ENCODE measurements at places on chromosomes 6 and 20.

- DNase-seq, result no peak
- H3K27me3 ChIP-seq, result no peaks in the 10 kb centered on the region
- H3K4me1 ChIP-seq, result peaks cover 2% of the 10 kb centered on the region
These were observed 215.8 kb upstream of the RREB1 start for GRCh38 chr6:6891949-6892461.

GRCh38 chr6:38571721-38572120 lies 68.0 kb downstream of the BTBD9 start:
- peaks cover 13% of the 10 kb centered on the region for H3K36me3 ChIP-seq
- peak overlapping the region; percentile 92 for H3K27ac ChIP-seq

- H3K27ac ChIP-seq, result no peak overlapping the region
- H3K36me3 ChIP-seq, result peaks cover 9% of the 10 kb centered on the region
- DNase-seq, result no peak
These were observed 33.3 kb upstream of the TXLNB start for GRCh38 chr6:139325125-139325524.

- no peak for DNase-seq
- no peak overlapping the region for H3K4me3 ChIP-seq
- no peaks in the 10 kb centered on the region for H3K27me3 ChIP-seq
These were observed 102.3 kb downstream of the HTR1B start for GRCh38 chr6:77361018-77361417.

DNA sequence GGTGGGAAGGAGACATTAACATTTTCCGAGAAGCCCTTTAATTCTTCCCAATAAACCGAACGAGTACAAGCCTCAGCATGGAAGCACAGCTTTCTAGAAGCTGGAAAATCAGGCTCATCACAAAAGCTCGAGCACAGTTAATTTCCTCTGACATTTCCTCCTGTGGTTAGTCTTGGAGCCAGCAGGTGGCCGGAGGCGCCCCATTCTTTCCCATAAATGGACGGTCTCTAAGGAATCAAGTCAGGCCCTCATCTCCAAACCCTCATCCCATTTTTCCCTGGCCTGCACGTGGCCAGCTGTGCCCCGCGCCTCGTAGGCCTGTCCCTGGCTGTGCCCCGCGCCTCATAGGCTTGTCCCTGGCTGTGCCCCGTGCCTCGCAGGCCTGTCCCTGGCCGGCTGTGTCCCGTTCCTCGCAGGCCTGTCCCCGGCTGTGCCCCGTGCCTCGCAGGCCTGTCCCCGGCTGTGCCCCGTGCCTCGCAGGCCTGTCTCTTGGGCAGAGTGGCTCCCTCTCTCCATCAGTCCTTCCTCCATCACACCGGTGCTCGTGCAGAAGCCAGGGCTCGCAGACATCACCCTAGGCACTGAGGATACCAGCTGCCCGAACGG lies 19.7 kb upstream of the NTSR1 start:
- H3K36me3 ChIP-seq, result no peaks in the 10 kb centered on the region
- H3K4me1 ChIP-seq, result peaks cover 8% of the 10 kb centered on the region
- no peak overlapping the region for H3K4me3 ChIP-seq
- H3K27me3 ChIP-seq, result peaks cover 2% of the 10 kb centered on the region

DNA sequence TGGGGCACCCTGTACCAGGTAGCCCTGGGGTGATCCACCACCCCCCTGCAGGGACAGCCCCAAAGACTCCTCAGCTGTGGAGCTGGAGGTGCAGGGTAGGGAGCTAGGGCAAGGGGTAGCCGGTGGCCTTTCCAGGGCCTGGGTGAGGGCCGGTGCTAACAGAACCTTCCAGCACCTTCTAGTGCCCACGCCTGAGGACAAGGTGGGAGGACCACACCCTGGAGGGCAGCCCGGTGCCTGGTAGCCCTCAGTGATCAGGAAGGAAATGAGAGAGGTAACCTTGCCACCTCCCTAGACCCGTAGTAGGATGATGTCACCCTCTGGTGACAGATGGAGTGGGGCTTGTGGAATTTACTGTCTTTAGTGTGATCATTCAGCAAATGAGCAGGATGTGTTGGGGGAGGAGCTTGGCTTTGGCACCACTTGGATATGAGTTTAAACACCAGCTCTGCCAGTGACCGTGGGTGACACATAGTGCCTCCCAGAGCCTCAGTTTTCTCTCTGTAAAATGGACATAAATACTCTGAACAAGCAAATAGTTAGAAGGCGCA lies 187.7 kb downstream of the NFATC2 start:
- H3K27me3 ChIP-seq, result peaks cover 2% of the 10 kb centered on the region
- no peaks in the 10 kb centered on the region for H3K36me3 ChIP-seq
- DNase-seq, result peak; percentile 28
- H3K4me3 ChIP-seq, result no peak overlapping the region
- peaks cover 3% of the 10 kb centered on the region for H3K4me1 ChIP-seq
- no peak overlapping the region for H3K27ac ChIP-seq

- H3K4me1 ChIP-seq, result no peaks in the 10 kb centered on the region
- no peak for DNase-seq
- peaks cover 18% of the 10 kb centered on the region for H3K36me3 ChIP-seq
- H3K27ac ChIP-seq, result no peak overlapping the region
These were observed 44.6 kb downstream of the PEX7 start for GRCh38 chr6:136866872-136867416.

DNA sequence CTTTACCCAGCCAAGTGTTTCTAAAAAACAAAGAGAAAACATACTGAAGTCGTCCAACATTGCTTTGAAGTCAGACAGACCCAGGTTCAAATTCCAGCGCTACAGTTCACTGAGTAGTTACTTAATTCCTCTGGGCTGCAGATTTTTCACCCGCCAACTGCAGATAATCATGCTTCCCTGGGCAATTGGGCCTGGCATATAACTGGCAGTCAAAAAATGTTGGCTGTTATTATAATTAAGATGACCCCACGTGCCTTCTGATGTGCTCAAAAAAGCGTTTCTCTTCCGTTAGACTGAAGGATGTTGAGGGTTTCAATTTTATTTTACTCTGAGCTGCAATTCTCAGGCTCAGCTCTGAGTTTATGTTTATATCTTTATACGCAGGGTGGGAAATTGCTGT lies 156.1 kb upstream of the CITED2 start:
- DNase-seq, result no peak
- peaks cover 52% of the 10 kb centered on the region for H3K4me1 ChIP-seq
- H3K36me3 ChIP-seq, result no peaks in the 10 kb centered on the region
- peak overlapping the region; percentile 91 for H3K27ac ChIP-seq
- peak overlapping the region; percentile 50 for H3K4me3 ChIP-seq

GRCh38 chr20:3802524-3803239 lies 6.6 kb downstream of the CDC25B start:
- H3K27me3 ChIP-seq, result no peaks in the 10 kb centered on the region
- H3K27ac ChIP-seq, result peak overlapping the region; percentile 44
- no peak overlapping the region for H3K4me3 ChIP-seq
- no peak for DNase-seq
- peaks cover 60% of the 10 kb centered on the region for H3K4me1 ChIP-seq

DNA sequence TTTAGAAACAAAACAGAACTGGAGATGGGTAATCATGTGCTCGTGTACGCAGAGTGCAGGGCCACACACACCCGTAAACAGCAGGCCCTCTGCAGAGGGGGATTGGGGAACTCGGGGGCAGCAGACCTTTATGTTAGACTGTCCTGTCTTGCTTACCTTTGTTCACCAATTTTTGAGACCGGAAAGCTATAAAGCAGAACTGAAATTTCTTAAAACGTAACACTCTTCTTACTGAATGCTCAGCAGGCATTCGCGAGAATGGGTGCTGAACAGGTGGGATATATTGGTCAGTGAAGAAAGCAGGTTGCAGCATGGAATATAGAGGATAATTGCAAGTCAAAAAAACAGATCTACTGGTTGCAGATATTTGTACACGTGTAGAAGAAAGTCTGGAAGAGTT lies 211.1 kb downstream of the BMP7 start:
- H3K4me1 ChIP-seq, result peaks cover 5% of the 10 kb centered on the region
- no peak overlapping the region for H3K4me3 ChIP-seq
- no peak for DNase-seq
- no peak overlapping the region for H3K27ac ChIP-seq
- H3K36me3 ChIP-seq, result no peaks in the 10 kb centered on the region

DNA sequence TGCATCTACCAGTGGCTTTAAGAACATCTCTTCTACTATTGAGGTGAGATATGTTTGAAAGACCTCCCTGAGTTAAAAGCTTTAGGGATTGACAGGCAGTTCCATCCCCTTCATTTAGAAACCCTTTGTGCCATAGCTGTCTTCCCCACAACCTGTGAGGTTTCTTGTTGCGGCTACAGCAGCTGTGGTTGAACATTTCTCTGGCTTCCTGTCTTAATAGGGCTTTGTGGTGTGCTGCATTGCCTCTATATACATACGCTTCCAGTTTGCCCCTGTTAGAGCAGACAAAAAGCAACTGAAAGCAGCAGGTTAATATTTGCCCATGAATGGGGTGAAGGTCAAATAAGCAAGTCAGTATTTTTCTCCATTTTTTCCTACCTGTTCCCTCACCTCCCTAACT lies 210.2 kb downstream of the TMEM200A start:
- no peaks in the 10 kb centered on the region for H3K27me3 ChIP-seq
- no peak overlapping the region for H3K4me3 ChIP-seq
- H3K27ac ChIP-seq, result peak overlapping the region; percentile 66

DNA sequence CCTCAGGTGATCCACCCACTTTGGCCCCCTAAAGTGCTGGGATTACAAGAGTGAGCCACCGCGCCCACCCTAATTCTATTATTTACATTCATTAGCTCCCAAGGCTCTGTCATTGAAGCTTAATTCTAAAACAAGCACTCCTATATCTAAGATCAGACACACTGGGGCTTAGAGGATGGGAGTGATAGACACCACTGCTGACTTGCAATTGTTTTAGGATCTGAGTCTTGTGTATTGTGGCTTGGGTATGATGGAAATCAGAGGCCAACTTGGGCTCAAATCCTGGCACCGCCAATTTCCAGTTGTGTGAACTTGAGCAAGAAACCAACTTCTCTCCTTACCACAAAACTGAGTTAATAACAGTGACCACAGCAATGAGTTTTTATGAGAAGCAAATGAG lies 34.7 kb downstream of the MTRES1 start:
- H3K36me3 ChIP-seq, result peaks cover 2% of the 10 kb centered on the region
- no peak overlapping the region for H3K4me3 ChIP-seq
- H3K27me3 ChIP-seq, result no peaks in the 10 kb centered on the region
- no peak overlapping the region for H3K27ac ChIP-seq
- no peak for DNase-seq

DNA sequence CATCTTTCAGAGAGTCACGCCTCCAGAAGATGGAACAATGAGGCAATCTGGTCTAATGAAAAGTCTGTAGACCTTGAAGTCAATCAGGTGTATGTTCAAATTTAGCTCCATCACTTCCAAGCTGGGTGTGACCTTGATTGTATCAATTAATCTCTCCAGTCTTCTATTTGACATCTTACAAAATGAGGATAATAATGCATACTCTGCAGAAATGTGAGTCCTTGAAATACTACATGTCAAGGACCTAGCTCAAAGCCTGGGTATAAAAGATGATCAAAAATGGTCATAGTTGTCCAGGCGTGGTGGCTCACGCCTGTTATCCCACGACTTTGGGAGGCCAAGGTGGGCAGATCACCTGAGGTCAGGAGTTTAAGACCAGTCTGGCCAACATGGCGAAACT lies 29.8 kb downstream of the CGA start:
- no peak overlapping the region for H3K27ac ChIP-seq
- no peak for DNase-seq
- no peak overlapping the region for H3K4me3 ChIP-seq
- H3K27me3 ChIP-seq, result peaks cover 11% of the 10 kb centered on the region
- H3K4me1 ChIP-seq, result no peaks in the 10 kb centered on the region

GRCh38 chr6:90229331-90230010 lies 67.2 kb downstream of the BACH2 start:
- no peaks in the 10 kb centered on the region for H3K27me3 ChIP-seq
- peak overlapping the region; percentile 59 for H3K27ac ChIP-seq
- no peak overlapping the region for H3K4me3 ChIP-seq

GRCh38 chr20:36446557-36446956 lies 94.8 kb upstream of the MYL9 start:
- H3K27ac ChIP-seq, result no peak overlapping the region
- H3K36me3 ChIP-seq, result no peaks in the 10 kb centered on the region
- H3K4me1 ChIP-seq, result no peaks in the 10 kb centered on the region

- H3K36me3 ChIP-seq, result no peaks in the 10 kb centered on the region
- H3K4me1 ChIP-seq, result peaks cover 8% of the 10 kb centered on the region
- DNase-seq, result no peak
- H3K27ac ChIP-seq, result no peak overlapping the region
These were observed 47.8 kb downstream of the TFEB start for GRCh38 chr6:41687501-41688175.

- peaks cover 4% of the 10 kb centered on the region for H3K4me1 ChIP-seq
- H3K4me3 ChIP-seq, result no peak overlapping the region
- no peaks in the 10 kb centered on the region for H3K36me3 ChIP-seq
- no peak for DNase-seq
- H3K27me3 ChIP-seq, result peaks cover 4% of the 10 kb centered on the region
- no peak overlapping the region for H3K27ac ChIP-seq
These were observed 120.3 kb upstream of the MAFB start for GRCh38 chr20:40809361-40809760.

GRCh38 chr6:76774781-76775384 lies 688.4 kb downstream of the HTR1B start:
- no peaks in the 10 kb centered on the region for H3K4me1 ChIP-seq
- no peaks in the 10 kb centered on the region for H3K36me3 ChIP-seq
- no peak overlapping the region for H3K27ac ChIP-seq
- H3K27me3 ChIP-seq, result no peaks in the 10 kb centered on the region

DNA sequence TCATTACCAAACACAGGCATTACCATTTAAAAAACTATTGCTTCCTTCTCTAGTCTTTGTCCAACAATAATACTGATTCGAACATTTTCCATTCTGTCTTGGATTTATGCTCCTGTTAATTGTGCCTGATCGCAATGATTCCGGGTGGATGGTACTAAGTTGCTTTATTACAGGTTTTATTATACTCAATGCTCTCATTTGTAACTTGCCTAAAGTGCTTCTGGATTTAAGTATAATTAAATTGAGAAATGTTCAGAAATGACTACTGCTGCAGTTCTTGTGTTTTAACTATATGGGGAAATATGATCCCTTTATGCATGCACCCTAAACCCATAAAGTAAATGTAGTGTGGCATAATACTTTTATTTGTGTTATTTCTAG lies 7.2 kb downstream of the TFAP2A start:
- H3K4me1 ChIP-seq, result peaks cover 21% of the 10 kb centered on the region
- DNase-seq, result no peak
- peaks cover 61% of the 10 kb centered on the region for H3K27me3 ChIP-seq
- H3K4me3 ChIP-seq, result no peak overlapping the region
- H3K36me3 ChIP-seq, result peaks cover 19% of the 10 kb centered on the region

GRCh38 chr6:34884996-34885395 lies 2.8 kb downstream of the TAF11 start:
- H3K27me3 ChIP-seq, result no peaks in the 10 kb centered on the region
- peaks cover 27% of the 10 kb centered on the region for H3K4me1 ChIP-seq
- H3K4me3 ChIP-seq, result no peak overlapping the region
- peaks cover 33% of the 10 kb centered on the region for H3K36me3 ChIP-seq
- DNase-seq, result no peak

DNA sequence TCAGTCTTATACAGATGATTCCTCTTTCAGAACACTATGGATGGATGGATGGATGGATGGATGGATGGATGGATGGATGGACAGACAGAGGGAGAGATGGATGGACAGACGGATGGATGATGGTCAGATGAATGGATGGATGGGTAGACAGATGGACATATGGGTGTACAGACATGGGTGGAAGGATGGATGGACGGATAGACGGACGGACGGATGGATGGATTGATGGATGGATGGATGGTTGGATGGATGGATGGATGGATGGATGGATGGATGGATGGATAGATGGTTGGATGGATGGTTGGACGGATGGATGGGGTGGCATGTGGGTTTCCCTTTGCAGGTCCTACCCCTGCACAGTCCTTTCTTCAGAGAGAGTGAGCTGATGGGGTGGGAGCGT lies 320.7 kb downstream of the CDH4 start:
- no peak overlapping the region for H3K4me3 ChIP-seq
- H3K36me3 ChIP-seq, result no peaks in the 10 kb centered on the region
- H3K27ac ChIP-seq, result no peak overlapping the region
- peaks cover 2% of the 10 kb centered on the region for H3K27me3 ChIP-seq
- no peaks in the 10 kb centered on the region for H3K4me1 ChIP-seq

All from activated CD4-positive, alpha-beta T cell treated with anti-CD3 and anti-CD28 coated beads for 36 hours (primary cell).